ENCODE measurements at places on chromosomes 5 and 9. TPM values are rescaled to one million over a fixed set of nuclear protein-coding genes. Genes with fewer than 3 reads are reported as not detected.

DNA sequence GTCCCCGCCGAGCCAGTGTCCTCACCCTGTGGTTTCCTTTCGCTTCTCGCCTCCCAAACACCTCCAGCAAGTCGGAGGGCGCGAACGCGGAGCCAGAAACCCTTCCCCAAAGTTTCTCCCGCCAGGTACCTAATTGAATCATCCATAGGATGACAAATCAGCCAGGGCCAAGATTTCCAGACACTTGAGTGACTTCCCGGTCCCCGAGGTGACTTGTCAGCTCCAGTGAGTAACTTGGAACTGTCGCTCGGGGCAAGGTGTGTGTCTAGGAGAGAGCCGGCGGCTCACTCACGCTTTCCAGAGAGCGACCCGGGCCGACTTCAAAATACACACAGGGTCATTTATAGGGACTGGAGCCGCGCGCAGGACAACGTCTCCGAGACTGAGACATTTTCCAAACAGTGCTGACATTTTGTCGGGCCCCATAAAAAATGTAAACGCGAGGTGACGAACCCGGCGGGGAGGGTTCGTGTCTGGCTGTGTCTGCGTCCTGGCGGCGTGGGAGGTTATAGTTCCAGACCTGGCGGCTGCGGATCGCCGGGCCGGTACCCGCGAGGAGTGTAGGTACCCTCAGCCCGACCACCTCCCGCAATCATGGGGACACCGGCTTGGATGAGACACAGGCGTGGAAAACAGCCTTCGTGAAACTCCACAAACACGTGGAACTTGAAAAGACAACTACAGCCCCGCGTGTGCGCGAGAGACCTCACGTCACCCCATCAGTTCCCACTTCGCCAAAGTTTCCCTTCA, 1.4 kb downstream of the GLIS3 start:
- H3K36me3 ChIP-seq, result no peaks in the 10 kb centered on the region
- H3K27ac ChIP-seq, result peak overlapping the region; percentile 99
- peak overlapping the region; percentile 86 for H3K4me3 ChIP-seq
- no peak for DNase-seq

GRCh38 chr5:39394946-39395345, 29.8 kb downstream of the DAB2 start:
- no peaks in the 10 kb centered on the region for H3K27me3 ChIP-seq
- H3K36me3 ChIP-seq, result peaks cover 51% of the 10 kb centered on the region
- DNase-seq, result peak; percentile 91
- H3K4me3 ChIP-seq, result no peak overlapping the region

DNA sequence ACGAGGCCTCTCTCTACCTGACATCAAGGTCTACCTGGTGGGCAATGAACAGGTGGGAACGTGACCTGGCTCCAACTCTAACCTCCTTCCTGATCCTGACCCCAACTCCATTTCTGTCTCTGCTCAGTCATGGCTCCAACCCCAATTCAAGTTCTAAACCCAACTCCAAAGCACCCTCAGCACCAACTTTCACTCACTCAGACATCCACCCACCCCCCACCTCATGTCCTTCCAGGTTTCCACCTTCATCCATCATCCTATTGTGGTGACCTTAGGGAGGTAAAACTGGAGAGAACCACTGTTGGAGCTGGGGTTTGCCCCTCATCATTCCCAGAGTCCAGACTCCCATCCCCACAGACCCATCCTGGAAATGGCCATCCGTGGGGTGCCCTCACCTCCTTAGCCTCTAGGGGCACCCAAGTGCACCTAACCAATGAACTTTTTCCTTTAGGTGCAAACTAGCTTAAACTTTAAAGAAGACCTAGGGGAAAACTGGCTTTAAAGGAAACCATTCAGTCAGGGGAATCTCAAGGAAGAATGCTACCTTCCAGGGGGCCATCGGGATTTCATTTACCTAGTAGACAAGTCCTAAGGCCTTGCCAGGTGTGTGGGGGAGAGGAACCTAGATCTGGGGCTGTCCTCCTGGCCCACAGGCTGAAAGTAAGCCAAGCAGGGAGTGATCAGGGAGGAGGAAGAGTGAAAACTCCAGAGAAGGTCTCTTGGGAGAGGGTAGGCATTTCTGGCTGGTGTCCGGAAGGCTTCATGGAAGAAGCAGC, 11.3 kb downstream of the RGS14 start:
- peaks cover 22% of the 10 kb centered on the region for H3K4me1 ChIP-seq
- no peak overlapping the region for H3K27ac ChIP-seq
- DNase-seq, result no peak
- H3K27me3 ChIP-seq, result peaks cover 7% of the 10 kb centered on the region

DNA sequence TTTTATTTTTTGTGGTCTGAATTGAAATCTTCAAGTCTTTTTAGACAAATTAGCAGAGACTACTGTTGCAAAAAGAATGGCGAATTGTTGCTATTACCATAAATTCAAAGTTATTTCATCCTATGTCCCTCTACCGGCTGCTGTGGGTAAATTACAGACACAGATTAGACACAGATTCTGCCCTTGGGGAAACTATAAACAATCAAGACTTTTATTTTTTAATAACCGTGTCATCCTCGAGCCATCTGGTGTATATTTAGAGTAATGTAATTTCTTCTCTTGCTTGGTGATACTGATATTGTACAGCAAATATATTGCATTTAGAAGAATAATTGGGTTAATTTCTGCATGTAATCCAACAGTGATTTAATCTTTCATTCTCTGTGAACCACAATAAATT, 228.0 kb upstream of the ADAMTSL1 start:
- no peaks in the 10 kb centered on the region for H3K4me1 ChIP-seq
- DNase-seq, result no peak
- H3K27me3 ChIP-seq, result no peaks in the 10 kb centered on the region
- H3K36me3 ChIP-seq, result no peaks in the 10 kb centered on the region

- DNase-seq, result peak; percentile 41
- no peaks in the 10 kb centered on the region for H3K36me3 ChIP-seq
- H3K27me3 ChIP-seq, result no peaks in the 10 kb centered on the region
Measured at GRCh38 chr5:58294598-58295305, 165.1 kb downstream of the PLK2 start.

GRCh38 chr5:83133797-83134196, 56.5 kb downstream of the XRCC4 start:
- no peaks in the 10 kb centered on the region for H3K4me1 ChIP-seq
- no peak for DNase-seq

DNA sequence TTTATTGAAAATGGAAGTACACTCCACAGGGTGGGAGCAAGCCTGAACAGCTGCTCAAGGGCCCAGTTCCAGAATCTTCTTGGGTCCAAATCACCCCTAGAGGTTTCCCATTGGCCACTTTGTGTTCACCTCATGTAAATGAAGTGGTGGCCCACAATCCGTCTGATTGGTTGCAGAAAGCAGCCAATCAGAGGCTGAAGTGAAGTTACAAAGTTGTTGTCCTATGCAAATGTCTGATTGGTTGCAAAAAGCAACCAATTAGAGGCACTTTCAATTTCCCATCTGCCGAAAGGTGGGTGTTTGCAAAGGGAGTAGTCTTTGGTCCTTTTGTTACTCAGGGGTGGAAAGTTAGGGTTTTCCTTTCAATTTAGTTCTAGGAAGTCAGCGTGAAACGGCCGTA, 8.8 kb downstream of the TMEM171 start:
- no peak for DNase-seq
- no peak overlapping the region for H3K27ac ChIP-seq
- no peaks in the 10 kb centered on the region for H3K4me1 ChIP-seq
- no peak overlapping the region for H3K4me3 ChIP-seq
- peaks cover 4% of the 10 kb centered on the region for H3K27me3 ChIP-seq

- no peaks in the 10 kb centered on the region for H3K4me1 ChIP-seq
- no peaks in the 10 kb centered on the region for H3K36me3 ChIP-seq
Measured at GRCh38 chr5:108278285-108279240, 103.3 kb downstream of the FBXL17 start.

- H3K36me3 ChIP-seq, result no peaks in the 10 kb centered on the region
- H3K4me3 ChIP-seq, result no peak overlapping the region
- no peaks in the 10 kb centered on the region for H3K27me3 ChIP-seq
- H3K27ac ChIP-seq, result no peak overlapping the region
- H3K4me1 ChIP-seq, result peaks cover 9% of the 10 kb centered on the region
- no peak for DNase-seq
Measured at GRCh38 chr5:113378514-113378913, 56.3 kb downstream of the TSSK1B start.

DNA sequence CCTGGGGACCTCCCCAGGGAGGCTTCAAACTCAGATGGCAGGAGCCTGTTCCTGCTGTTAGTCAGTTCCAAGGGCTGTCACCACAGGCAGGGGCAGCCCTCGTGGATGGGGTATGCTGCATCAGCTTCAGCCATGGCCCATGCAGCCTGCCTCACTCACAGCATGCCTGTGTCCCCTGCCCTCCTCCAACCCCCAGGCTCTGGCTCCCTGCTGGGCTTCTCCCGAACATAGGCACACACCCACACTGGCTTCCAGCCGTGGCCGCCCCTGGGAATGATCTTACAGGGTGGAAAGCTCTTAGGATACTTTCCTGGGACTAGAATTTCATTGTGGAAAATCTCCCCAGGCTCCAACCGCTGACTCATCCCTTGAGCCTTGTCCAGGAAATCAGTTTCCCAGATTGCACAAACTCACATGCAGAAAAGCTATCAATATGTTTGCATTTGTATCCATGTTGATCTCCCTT, 163.8 kb downstream of the SEC61B start:
- H3K36me3 ChIP-seq, result no peaks in the 10 kb centered on the region

DNA sequence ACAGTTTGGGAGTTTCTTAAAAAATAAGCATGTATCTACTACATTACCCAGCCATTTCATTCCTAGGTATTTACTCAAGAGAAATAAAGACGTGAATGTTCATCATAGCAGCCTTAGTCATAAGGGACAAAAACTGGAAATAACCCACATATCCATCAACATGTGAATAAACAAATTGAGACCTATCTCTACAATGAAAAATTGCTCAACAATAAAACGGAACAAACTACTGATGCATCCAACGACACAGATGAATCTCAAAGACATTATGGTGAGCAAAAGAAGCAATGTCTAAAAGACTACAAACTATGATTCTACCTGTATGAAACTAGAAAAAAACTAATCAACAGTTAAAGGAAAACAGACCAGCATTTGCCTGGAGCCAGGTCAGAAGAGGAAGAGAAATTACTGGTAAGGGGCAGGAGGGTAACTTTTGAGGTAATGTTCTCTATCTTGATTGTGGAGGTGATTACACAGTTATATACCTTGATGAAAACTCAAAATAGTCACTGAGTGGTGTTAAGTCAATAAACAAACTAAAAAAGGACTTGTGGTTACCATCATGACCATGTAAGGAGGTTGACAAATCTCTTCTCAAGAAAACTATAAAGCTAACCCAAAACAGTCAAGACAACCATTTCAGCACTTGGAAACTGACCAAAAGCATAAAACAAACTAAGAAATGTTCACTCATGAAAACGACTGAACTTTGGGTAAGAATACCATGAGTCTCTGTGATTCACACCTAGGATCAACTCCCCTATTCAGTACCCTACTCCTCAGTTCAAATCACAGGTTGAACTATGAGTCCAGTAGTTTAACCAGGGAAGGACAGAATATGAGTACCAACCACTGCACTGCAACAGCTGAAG, 10.4 kb downstream of the UIMC1 start:
- peaks cover 24% of the 10 kb centered on the region for H3K4me1 ChIP-seq
- H3K27ac ChIP-seq, result no peak overlapping the region
- DNase-seq, result peak; percentile 68
- H3K36me3 ChIP-seq, result no peaks in the 10 kb centered on the region
- H3K4me3 ChIP-seq, result no peak overlapping the region
- no peaks in the 10 kb centered on the region for H3K27me3 ChIP-seq

- H3K27ac ChIP-seq, result no peak overlapping the region
- H3K4me1 ChIP-seq, result peaks cover 28% of the 10 kb centered on the region
- no peaks in the 10 kb centered on the region for H3K27me3 ChIP-seq
- peak; percentile 51 for DNase-seq
- H3K36me3 ChIP-seq, result no peaks in the 10 kb centered on the region
Measured at GRCh38 chr5:93158841-93159240, 422.2 kb downstream of the NR2F1-AS1 start.

- no peak overlapping the region for H3K27ac ChIP-seq
- no peaks in the 10 kb centered on the region for H3K27me3 ChIP-seq
- no peak overlapping the region for H3K4me3 ChIP-seq
- H3K4me1 ChIP-seq, result no peaks in the 10 kb centered on the region
- DNase-seq, result no peak
- H3K36me3 ChIP-seq, result no peaks in the 10 kb centered on the region
Measured at GRCh38 chr9:2359891-2360471, 261.6 kb upstream of the VLDLR start.

DNA sequence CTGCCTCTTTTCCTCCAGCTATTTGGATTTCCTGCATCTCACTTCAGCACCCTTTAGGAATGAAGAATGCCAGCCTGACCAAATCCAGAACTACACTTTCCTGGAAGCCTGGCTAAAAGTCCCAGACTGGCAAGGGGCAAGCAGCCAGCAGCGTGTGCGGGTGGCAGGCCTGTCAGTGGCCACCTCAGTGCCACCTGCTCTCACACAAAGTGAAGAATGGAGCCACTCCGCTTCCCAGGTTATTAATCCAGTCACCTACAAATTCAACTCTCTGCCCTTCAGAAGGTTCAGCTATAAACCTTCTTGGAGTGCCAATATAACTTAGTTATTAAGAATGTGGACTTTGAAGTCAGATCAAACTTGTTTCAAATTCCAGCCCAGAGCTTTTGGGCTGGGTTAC, 6.7 kb upstream of the ALDOB start:
- H3K36me3 ChIP-seq, result no peaks in the 10 kb centered on the region
- no peak overlapping the region for H3K4me3 ChIP-seq
- no peak overlapping the region for H3K27ac ChIP-seq

DNA sequence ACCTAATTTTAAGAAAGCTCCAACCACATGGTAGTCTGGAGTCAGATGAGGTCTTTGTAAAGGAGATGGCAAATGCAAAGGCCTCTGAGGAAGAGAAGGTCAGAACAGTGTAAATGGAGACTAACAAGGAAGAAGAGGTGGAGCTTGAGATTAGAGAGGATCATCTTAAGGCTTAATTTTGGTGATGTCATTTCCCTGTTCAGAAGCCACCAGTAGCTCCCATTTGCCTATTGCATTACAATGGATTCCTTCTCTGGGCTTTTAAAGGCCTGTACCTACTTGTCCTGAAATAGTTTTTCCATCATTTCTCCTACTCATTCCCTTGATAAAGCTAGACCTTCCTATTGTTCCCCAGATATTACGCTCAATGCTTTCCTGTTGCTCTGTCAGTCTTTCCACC, 16.1 kb downstream of the PCSK5 start:
- H3K27ac ChIP-seq, result no peak overlapping the region
- no peaks in the 10 kb centered on the region for H3K4me1 ChIP-seq
- no peak overlapping the region for H3K4me3 ChIP-seq

The CDC25C gene
- total RNA-seq, result 1.6 TPM

The NKD2 gene
- 0.48 TPM for total RNA-seq

The COL27A1 gene
- total RNA-seq, result 31.2 TPM

The HAVCR2 gene
- total RNA-seq, result 10.0 TPM

The WASHC1 gene
- total RNA-seq, result 11.4 TPM

The PCDHA5 gene
- total RNA-seq, result 1.7 TPM

The PCDHA9 gene
- 1.1 TPM for total RNA-seq

Measured in astrocyte (in vitro differentiated cells and primary cell).